Natural killer cell (primary cell): ENCODE measurements at places on chromosomes 5 and 9. TPM values are rescaled to one million over a fixed set of nuclear protein-coding genes. Genes with fewer than 3 reads are reported as not detected.

The PHF24 gene
- total RNA-seq, result not detected

DNA sequence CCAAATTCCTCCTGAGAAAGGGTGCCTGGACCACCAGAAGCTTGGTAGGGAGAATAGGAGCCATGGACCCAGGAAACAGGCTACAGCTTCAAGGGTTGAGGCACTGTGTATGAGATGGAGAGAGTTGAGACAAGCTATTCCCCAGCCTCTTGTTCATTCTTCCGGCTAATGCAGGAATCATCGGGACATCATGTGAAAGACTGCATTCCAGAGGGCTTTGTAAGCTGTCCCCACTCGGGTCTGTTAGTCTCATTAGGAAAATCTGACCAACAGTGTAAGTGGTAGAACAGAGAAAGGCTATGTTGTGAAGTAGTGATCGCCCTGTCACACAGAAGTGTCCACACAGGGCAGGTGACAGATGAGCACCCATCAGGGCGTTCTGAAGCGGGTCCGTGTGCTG lies 81.4 kb downstream of the GABBR2 start:
- H3K36me3 ChIP-seq, result no peaks in the 10 kb centered on the region
- H3K4me1 ChIP-seq, result no peaks in the 10 kb centered on the region

DNA sequence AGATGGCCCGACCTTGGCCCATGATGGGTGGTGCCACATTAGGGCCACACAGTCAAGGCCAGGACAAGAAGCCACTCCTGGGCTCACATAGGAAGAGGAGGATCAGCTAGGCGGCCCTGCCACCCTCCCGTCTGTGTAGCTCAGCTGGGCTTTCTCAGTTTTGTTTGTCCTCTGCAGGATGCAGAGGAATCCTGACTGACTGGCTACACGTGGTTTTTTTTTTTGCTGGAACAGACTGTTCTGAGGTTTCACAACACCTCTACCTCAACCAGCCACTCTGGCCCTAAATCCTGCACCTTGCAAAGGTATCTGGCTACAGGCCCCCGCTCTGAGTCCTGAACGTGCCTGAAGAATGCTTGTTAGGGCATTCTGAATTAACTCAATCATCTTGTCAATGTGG lies 88.3 kb upstream of the MSX2 start:
- no peaks in the 10 kb centered on the region for H3K4me1 ChIP-seq
- H3K36me3 ChIP-seq, result no peaks in the 10 kb centered on the region
- H3K4me3 ChIP-seq, result no peak overlapping the region
- DNase-seq, result no peak
- no peak overlapping the region for H3K27ac ChIP-seq
- H3K27me3 ChIP-seq, result no peaks in the 10 kb centered on the region

DNA sequence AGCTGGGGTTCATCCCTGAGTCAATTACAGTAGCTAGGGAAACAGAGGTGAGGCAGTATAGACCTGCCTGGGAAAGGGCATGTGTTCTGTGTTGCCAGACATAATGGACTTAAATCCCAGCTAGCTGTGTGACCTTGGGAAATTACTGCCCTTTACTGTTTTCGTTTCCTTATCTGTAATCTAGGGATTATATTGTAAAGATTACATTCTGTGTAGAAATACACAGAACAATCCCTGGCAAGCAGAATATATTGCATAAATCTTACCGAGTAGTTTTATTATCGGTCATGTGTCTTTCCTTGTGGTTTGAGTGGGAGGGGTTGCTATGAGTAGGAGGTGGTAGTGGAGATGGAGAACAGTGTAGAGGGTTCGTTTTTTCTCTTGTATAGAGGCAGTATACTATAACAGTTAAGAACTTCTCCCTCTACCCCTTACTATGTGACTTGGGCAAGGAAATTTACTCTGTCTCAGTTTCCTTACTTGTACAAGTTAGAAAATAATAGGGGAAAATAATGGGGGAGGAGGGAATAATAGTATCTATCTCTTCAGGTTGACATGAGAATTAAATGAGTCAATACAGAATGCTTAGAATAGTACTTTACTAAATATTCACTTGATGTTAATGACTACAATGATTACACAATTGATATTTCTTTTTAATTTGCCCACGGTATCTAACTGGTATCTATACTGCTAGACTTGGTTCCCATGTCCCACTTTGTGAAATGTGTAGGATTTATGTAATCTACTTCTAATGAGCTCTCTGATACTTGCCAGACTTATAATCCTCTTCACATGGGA lies 7.1 kb upstream of the DMXL1 start:
- DNase-seq, result no peak
- no peak overlapping the region for H3K4me3 ChIP-seq
- no peaks in the 10 kb centered on the region for H3K36me3 ChIP-seq

GRCh38 chr5:149388498-149389190 lies 9.6 kb upstream of the IL17B start:
- H3K4me3 ChIP-seq, result no peak overlapping the region
- no peaks in the 10 kb centered on the region for H3K27me3 ChIP-seq
- DNase-seq, result no peak
- no peaks in the 10 kb centered on the region for H3K36me3 ChIP-seq
- H3K4me1 ChIP-seq, result no peaks in the 10 kb centered on the region
- H3K27ac ChIP-seq, result no peak overlapping the region

DNA sequence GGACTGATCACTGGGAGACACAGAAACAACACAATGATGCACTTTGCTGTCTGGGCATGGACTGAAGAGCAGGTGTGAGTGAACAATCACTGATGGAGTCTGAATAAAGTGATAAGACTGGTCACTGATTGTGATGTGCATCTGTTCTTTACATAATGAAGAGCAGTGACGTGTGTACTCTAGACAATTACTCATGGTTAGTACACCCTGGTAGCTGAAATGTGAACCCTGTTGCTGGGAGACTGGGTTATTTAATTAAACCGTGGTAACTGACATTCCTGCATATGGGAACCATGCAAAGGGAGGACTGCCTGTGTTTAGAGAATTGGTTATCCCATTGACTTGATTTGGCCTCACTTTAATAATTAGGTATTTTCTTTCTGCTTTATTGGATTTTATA lies 202.9 kb downstream of the NR2F1-AS1 start:
- no peaks in the 10 kb centered on the region for H3K4me1 ChIP-seq
- H3K27ac ChIP-seq, result no peak overlapping the region
- no peaks in the 10 kb centered on the region for H3K27me3 ChIP-seq
- DNase-seq, result no peak
- no peak overlapping the region for H3K4me3 ChIP-seq

The ADAMTSL2 gene
- total RNA-seq, result not detected

DNA sequence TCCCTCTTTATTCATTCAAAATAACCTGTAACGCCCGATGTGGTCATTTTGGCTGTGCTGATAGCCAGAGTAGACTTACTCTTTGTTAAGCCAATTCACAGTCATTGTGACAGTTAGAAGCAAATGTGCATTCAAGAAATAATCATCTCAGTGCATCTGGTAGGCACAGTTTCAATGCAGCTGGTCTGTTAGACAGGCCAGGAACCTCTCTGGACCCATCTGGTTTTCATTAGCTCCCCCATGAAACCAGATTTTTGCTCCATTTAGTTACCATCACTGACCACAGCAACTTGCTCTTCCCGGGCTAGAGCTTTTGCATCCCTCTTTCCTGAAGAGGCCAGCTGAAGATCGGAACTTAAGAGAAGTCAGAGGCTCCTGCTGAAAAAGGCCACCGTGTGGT lies 284.2 kb downstream of the NSG2 start:
- no peak for DNase-seq
- no peak overlapping the region for H3K27ac ChIP-seq
- no peak overlapping the region for H3K4me3 ChIP-seq
- no peaks in the 10 kb centered on the region for H3K36me3 ChIP-seq
- no peaks in the 10 kb centered on the region for H3K27me3 ChIP-seq
- no peaks in the 10 kb centered on the region for H3K4me1 ChIP-seq

DNA sequence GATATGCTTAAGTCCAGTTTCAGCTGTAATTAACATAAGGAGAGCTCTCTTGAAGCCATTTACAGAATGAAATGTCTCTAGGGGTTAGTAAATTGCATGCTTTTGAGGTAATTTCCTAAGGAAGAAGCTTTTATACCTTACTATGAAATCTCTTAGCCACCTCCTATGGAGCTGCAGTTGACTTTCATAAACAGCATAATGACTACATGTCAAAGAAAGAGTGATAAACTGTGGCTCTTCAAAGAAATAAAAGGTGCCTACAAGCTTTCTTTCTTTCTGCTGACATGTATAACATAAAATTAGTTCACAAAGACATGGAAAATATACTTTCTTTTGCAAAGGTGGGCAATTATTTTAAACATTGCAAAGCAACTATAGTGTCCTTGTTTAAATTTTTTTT lies 90.8 kb downstream of the TMEM167A start:
- H3K4me3 ChIP-seq, result no peak overlapping the region
- H3K4me1 ChIP-seq, result no peaks in the 10 kb centered on the region
- no peak overlapping the region for H3K27ac ChIP-seq
- DNase-seq, result no peak
- no peaks in the 10 kb centered on the region for H3K36me3 ChIP-seq
